ENCODE measurements at places on chromosomes 4 and X.

- no peak for DNase-seq
- no peak overlapping the region for H3K27ac ChIP-seq
- H3K27me3 ChIP-seq, result no peaks in the 10 kb centered on the region
- no peaks in the 10 kb centered on the region for H3K4me1 ChIP-seq
- no peaks in the 10 kb centered on the region for H3K36me3 ChIP-seq
Measured at GRCh38 chr4:85995361-85995760, 364.5 kb downstream of the MAPK10 start.

GRCh38 chr4:186604124-186604807 is 48.9 kb upstream of the MTNR1A start:
- H3K4me1 ChIP-seq, result no peaks in the 10 kb centered on the region
- DNase-seq, result no peak
- H3K36me3 ChIP-seq, result no peaks in the 10 kb centered on the region
- no peak overlapping the region for H3K27ac ChIP-seq
- no peaks in the 10 kb centered on the region for H3K27me3 ChIP-seq

DNA sequence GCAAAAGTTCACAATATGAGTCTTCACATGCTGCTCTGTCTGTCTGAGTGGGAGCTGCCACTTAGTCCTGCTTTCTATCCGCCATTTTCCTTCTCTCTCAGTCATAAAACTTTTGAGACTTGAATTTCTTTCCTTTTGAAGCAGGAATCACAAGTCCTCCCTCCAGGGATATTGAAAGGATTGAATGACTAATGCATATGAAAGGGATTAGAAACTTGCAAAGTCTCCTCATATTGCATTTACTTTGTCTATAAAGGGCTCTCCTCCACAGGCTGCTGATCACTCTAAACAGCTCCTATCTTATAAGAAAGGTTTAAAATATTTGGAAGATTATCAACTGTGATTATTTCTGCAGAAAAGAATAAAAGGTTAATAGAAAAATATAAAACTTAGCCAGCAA is 879.1 kb downstream of the ARAP2 start:
- H3K27me3 ChIP-seq, result no peaks in the 10 kb centered on the region
- DNase-seq, result no peak
- no peak overlapping the region for H3K27ac ChIP-seq
- no peak overlapping the region for H3K4me3 ChIP-seq

DNA sequence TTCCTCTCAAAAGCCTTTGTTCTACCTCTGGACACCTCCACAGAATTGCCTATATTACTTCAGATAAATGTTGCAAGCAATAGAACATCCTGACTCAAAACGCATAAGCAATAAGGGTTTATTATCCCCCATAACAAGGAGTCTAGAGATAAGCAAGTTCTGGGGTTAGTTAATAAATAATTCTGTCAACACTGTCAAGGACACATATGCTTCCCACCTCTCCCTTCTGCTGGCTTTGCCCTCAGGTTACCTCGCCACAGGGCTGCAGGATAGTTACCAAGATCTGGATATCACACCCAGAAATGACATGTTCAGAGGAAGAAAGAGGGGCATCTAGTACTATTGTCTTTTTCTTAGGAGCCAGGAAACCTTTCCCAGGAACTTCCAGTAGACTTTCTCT is 14.0 kb upstream of the DUSP21 start:
- H3K36me3 ChIP-seq, result no peaks in the 10 kb centered on the region
- no peak overlapping the region for H3K27ac ChIP-seq
- no peaks in the 10 kb centered on the region for H3K27me3 ChIP-seq
- DNase-seq, result no peak
- H3K4me3 ChIP-seq, result no peak overlapping the region

DNA sequence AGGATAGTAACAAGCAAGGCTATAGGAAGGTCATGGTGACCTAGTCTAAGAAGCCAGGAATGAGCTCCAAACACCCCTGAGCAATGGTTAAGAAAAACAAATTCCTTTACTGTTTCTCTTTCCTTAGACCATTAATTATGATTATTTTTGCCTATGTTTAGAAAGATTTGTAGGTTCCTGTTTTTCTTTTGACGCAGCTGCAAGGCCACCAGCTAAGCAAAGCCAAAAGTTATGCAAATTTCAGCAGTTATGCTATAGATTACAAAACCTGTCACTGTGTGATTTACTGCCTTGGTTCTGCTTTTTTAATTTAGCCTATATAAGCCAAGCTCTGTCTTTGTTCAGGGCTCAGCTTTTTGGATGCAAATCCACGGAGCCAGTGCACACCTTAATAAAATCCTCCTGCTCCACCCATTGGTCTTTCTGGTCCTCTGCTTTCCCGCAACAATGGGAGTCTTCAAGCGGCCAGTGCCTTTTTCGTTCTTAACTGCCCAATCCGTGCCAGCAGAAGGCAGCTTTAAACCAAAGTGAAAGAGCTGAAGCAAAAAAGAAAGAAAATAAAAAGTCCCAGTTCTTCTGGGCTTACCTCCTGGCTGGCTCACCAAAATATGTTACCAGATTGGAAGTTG is 1.4 kb upstream of the CEP135 start:
- peak overlapping the region; percentile 94 for H3K27ac ChIP-seq
- peaks cover 38% of the 10 kb centered on the region for H3K4me1 ChIP-seq
- H3K4me3 ChIP-seq, result peak overlapping the region; percentile 89
- H3K36me3 ChIP-seq, result peaks cover 3% of the 10 kb centered on the region
- DNase-seq, result no peak
- no peaks in the 10 kb centered on the region for H3K27me3 ChIP-seq

DNA sequence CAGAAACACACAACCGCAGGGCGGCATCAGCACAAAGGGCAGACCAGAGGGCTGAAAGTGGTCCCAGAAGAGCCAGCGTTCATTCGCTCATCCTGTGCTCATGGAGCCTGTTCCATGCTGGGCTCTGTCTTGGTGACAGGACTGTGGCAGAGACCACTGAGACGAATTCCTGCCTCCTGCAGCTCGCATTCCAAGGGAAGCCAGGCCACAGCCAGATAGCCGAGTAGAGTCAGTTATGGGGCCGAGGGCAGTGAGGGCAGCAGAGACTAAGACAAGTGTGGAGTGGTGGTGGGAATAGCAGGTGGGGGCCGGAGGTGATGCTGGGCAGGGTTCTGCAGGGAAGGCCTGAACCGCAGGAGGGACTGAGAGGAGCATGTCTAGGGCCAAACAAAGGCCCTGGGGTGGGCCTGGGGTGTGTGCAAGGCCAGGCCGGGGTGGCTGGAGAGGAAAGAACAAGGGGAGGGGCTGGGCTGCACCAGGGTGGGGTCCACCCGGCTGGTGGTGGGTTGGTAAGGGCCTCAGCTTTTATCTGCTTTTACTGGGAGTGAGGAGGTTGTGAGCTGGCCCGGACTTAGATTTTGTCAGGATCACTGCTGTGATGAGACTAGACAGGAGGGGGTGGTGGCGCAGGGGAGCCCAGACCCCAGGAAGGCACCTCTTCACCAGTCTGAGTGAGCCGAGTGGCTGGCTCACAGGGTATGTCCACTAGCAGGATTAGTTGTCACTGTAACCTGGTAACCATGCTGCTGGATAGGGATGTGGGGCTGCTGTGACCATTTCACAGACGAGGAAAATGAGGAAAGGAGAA is 6.3 kb downstream of the PSAPL1 start:
- no peaks in the 10 kb centered on the region for H3K27me3 ChIP-seq
- no peak overlapping the region for H3K27ac ChIP-seq
- H3K4me3 ChIP-seq, result no peak overlapping the region
- H3K36me3 ChIP-seq, result no peaks in the 10 kb centered on the region
- DNase-seq, result no peak
- no peaks in the 10 kb centered on the region for H3K4me1 ChIP-seq

- H3K27ac ChIP-seq, result no peak overlapping the region
- H3K36me3 ChIP-seq, result no peaks in the 10 kb centered on the region
- no peaks in the 10 kb centered on the region for H3K27me3 ChIP-seq
- H3K4me3 ChIP-seq, result no peak overlapping the region
- no peaks in the 10 kb centered on the region for H3K4me1 ChIP-seq
Measured at GRCh38 chr4:138749303-138749702, 266.3 kb upstream of the NOCT start.

- H3K36me3 ChIP-seq, result no peaks in the 10 kb centered on the region
- H3K27me3 ChIP-seq, result no peaks in the 10 kb centered on the region
- no peak for DNase-seq
- no peak overlapping the region for H3K4me3 ChIP-seq
Measured at GRCh38 chr4:13849778-13850177, 222.3 kb upstream of the BOD1L1 start.

DNA sequence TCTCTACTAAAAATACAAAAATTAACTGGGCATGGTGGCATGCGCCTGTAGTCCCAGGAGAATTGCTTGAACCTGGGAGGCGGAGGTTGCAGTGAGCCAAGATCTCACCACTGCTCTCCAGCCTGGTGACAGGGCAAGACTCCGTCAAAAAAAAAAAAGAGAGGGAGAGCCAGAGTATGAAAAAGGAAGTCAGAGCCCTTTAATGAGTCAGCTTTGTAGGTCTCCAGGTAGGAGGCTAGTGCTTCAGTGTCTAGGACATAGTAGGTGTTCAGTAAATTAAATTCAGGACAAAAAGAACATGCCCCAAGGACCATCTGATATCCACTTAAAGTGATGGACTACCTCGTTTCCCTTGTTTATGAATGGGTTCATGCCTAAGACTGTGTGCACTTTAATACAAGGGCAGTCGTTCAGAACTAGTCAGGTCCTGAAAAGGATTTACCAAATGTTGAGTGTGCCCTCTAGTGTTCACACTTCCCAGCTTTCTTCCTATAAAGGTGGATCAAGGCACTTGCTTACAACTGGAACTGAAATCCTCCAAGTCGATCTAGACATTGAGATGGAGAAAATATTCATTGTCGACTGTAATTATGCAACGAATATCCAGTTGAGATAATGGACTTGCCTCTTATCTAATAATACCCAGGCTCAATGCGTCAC is 29.0 kb downstream of the F9 start:
- no peaks in the 10 kb centered on the region for H3K36me3 ChIP-seq
- H3K4me1 ChIP-seq, result peaks cover under 1% of the 10 kb centered on the region
- H3K4me3 ChIP-seq, result no peak overlapping the region
- no peak overlapping the region for H3K27ac ChIP-seq
- H3K27me3 ChIP-seq, result peaks cover 3% of the 10 kb centered on the region

DNA sequence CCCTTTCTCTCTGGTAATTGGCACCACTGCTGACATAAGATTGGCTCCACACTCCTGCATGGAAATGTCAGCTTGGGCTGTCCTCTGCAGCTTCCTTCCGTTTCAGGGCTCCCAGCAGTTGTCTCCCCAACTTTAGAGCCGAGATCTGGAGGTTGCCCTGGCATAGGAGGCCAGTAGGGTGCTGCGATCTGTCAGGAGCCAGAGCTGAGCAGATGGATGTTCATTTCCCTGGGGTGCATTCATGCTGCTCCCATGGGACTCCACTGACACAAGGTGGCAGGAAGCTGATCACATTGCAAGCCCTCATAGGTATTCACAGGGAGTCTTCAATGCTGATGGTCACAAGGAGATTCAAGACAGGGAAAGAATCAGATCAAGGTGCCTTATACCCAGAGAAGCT is 116.6 kb upstream of the RAI2 start:
- no peaks in the 10 kb centered on the region for H3K36me3 ChIP-seq
- no peaks in the 10 kb centered on the region for H3K4me1 ChIP-seq
- DNase-seq, result no peak
- H3K27me3 ChIP-seq, result peaks cover 2% of the 10 kb centered on the region
- H3K4me3 ChIP-seq, result no peak overlapping the region

DNA sequence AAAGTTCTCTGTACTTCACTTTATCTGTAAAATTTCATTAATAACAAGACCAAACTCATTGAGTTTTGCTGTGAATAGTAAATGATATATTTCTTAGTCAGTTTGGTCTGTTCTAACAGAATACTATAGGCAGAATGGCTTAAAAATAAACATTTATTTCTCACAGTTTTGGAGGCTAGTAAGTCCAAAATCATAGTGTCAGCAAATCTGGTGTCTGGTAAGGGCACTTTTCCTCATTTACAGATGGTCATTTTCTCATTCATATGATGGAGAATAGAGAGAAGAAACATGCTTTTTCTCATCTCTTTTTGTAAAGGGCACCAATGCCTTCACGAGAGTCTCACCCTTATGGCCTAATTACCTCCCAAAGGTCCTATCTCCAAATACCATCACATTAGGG is 415.1 kb downstream of the FAM133A start:
- H3K27me3 ChIP-seq, result no peaks in the 10 kb centered on the region
- H3K4me1 ChIP-seq, result no peaks in the 10 kb centered on the region
- no peak overlapping the region for H3K4me3 ChIP-seq
- DNase-seq, result no peak
- H3K36me3 ChIP-seq, result no peaks in the 10 kb centered on the region
- H3K27ac ChIP-seq, result no peak overlapping the region

GRCh38 chr4:159258889-159259560 is 156.1 kb downstream of the RAPGEF2 start:
- DNase-seq, result no peak
- no peaks in the 10 kb centered on the region for H3K4me1 ChIP-seq
- H3K27me3 ChIP-seq, result no peaks in the 10 kb centered on the region
- H3K36me3 ChIP-seq, result peaks cover 5% of the 10 kb centered on the region

All from activated CD8-positive, alpha-beta memory T cell treated with anti-CD3 and anti-CD28 coated beads, Interleukin-2, amount 10 ng/mL, durations not matched to agents 7 days and 5 days (primary cell).